Activated CD4-positive, alpha-beta T cell treated with anti-CD3 and anti-CD28 coated beads, Interleukin-2, amount 50 U/mL, for 24 hours (primary cell): ENCODE measurements at places on chromosomes 7 and 10.

- no peak for DNase-seq
Measured at GRCh38 chr10:17771017-17771416, 19.0 kb downstream of the TMEM236 start.

DNA sequence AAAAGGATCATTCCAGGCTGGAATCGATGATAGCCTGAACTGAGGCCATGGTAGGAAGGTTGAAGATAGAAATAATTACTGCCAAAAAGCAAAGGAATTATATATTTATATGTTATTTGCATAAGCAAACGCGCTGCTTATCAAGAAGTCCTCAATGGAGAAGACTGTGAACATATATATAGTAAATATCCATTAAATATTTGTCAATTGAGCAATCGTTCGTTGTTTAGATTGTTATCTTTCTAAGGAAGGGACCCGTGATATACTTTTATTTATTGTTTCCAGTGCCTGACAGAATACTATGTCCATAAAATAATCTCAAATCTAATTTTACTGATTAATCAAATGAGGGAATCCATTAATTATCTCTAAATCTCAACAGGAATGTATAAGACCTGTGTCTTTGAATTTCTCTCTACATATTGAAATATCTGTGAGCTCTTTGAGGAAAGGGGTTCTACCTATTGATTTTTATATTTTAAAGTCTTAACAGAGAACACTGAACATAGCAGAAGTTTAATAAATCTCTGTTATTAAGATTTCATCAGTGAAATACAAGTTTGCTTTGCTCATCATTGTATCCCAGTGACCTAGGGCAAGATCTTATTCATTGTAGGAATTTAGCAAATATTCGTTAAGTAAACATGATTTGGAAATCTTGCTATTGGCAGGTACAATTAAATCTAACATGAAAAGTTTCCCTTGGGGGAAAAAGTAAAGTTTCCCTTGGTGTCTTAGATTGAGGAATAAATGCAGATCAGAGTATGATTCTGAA lies 12.0 kb upstream of the HERC4 start:
- no peak for DNase-seq

DNA sequence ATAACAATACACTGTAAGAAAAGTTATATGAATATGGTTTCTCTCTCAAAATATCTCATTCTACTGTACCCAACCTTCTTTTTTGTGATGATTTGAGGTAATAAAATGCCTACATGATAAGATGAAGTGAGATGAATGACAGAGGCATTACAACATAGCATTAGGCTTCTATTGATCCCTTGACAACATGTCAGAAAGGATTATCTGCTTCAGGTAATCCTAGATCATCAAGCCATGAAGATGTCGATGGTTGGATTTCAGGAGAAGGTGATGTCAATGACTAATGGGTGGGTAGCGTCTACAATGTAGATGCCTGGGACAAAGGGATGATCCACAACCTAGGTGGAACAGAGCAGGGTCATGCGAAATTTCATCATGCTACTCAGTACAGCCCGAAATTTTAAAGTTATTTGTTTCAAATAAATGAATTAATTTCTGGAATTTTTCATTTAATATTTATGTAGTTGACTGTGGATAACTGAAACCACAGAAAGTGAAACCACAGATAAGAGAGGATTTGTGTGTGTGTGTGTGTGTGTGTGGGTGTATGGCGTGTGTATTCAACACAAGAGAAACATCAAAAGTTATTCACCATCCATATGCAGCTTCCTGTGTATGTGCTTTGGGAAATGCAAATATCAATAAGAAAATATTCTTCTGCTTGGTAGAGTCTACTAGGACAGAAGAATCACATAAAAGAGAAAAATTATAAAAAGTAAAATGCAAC lies 77.0 kb downstream of the MAGI2 start:
- DNase-seq = no peak

- no peak for DNase-seq
Measured at GRCh38 chr7:121008816-121009215, 20.3 kb downstream of the CPED1 start.

GRCh38 chr10:132183046-132183445 lies 3.7 kb upstream of the DPYSL4 start:
- no peak for DNase-seq

- no peak for DNase-seq
Measured at GRCh38 chr10:97683556-97684367, 3.3 kb downstream of the AVPI1 start.

GRCh38 chr7:28417321-28417940 lies 5.1 kb downstream of the CREB5 start:
- DNase-seq = no peak

DNA sequence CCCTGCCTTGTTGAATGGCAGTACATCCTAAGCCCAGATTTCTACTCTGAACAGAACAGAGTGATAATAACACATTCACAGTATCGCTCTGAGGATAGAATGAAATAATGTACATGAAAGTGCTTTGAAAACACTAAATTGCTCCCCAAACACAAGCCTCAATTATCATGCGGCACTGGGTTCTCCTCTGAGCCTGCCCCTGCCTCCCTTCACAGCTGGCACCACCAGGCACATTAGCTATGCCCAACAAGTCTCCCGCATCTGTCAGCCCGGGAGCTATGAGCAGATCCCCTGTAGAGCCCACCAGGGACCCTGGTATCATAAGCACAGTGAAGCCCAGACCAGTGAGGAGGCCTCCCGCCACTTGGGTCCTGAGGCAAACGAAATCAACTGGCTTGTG lies 405.5 kb downstream of the GRID1 start:
- no peak for DNase-seq

GRCh38 chr10:71666639-71667386 lies 52.8 kb downstream of the C10orf105 start:
- no peak for DNase-seq

DNA sequence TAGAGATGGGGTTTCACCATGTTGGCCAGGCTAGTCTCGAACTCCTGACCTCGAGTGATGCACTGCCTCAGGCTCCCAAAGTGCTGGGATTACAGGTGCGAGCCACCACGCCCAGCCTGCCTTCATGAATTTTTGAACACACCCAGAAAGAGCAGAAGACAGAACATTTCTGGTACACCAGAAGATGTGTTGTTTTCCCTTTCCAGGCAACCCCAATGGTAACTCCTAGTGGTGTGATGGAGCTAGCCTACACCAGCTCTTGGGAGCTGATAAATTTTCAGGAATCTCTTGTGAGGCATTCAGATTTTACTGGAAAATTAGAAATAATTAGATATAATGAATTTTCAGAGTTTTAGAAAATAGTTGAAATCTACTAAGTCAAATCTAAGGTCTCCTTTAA lies 904 bp upstream of the CCDC7 start:
- DNase-seq = no peak

- no peak for DNase-seq
Measured at GRCh38 chr10:129853562-129853903, 110.5 kb downstream of the EBF3 start.

DNA sequence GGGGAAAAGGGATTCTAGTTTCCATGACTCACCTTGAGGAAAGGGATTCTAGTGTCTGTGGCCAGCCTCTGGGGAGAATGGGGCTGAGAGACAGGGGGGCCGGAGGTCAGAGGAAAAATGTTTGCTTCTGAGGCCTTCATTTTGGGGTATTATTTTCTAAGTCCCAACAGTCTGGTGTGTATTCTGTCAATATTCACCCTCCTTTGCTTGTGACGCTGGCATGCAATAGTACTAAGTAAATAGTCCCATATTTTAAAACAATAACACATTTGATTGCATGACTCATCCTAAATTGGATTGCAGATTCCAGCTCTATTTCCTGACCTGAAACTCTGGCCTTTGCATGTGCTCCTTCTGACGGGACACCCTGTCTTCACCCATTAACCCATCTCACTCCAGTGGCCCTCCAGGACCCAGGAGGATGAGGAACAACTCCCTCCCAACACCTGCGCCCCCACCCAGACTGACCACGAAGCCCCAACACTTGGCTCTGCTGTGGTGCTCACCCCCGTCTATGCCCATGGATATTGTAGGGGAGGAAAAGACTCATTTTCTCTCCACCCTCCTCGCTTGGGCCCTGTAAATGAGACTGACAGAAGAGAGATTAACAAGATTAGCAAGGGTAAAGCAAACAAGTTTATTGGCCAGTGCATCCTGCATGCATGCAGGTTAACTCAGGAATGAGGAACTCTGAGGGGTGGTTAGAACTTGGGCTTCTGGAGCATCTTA lies 495.6 kb upstream of the KLF6 start:
- no peak for DNase-seq

GRCh38 chr7:44280636-44280992 lies 44.8 kb downstream of the CAMK2B start:
- DNase-seq = no peak

DNA sequence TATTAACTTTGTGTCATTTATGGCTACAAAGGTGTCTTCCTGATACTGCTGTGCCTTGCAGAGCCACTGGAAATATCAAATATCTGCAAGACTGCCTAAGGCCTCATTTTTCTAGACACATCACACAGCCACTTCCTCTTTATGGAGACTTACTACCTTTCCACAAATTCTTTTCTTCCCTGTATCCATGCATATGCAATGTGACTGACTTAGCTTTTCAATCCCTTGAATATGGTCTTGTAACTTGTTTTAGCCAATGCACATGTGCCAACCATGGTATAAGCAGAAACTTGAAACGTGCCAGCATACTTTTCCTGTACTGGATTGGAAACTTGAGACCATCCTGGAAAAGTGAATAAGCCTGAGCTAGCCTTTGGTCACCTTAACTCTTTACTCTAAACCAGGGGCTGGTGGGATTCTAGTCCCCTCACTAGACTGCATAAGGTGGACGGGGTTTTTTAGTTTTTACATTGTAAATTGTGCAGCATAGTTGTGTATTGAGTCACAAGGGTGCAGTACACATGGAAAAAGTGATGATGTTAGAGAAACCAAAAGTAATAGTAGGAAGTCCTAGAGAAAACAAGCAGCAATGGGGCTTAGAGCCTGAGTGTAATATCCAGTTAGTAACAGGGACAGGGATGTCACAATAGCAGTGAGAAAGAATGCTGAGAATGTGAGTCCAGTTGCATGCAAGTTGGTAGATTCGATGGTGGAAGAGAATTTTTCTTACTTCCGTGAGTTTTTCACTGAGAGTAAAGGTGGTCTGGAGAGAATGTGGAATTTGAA lies 879.5 kb downstream of the SORCS1 start:
- no peak for DNase-seq

GRCh38 chr10:43962346-43963191 lies 313.9 kb upstream of the ZNF32 start:
- DNase-seq = no peak

DNA sequence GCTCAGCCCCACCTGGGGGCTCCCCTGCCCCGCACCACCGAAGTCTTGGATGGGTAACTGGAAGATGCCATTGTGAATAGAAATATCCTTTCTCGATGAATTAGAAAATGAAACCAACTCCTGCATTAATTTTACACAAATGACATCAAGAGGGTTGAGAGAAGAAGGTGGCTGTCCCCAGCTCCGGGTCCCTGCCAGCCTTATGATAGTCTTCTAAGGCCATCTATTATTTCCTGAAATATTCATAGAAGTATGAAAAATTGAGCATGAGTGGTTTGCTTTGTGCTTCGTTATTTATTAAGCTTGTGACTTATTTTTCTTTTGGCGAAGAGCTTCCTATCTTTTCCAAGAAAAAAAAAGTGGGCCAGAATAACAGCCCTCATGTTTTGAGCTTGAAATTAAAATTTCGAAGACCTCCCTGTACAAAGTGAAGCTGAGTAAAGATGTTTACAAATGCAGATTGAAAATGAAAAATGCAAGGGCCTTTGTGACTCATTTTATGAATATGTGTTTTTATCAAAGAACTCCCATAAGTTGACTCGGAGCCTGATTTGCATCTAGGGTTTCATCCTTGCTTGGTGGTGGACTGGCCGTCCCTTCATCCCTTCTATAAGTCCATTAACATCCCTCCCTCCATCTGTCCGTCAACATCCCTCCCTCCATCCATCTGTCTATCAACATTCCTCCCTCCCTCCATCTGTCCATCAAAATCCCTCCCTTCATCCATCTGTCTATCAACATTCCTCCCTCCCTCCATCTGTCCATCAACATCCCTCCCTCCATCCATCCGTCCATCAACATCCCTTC lies 20.5 kb upstream of the CFAP46 start:
- no peak for DNase-seq

- DNase-seq = no peak
Measured at GRCh38 chr10:69460576-69461242, 9.4 kb downstream of the TSPAN15 start.

DNA sequence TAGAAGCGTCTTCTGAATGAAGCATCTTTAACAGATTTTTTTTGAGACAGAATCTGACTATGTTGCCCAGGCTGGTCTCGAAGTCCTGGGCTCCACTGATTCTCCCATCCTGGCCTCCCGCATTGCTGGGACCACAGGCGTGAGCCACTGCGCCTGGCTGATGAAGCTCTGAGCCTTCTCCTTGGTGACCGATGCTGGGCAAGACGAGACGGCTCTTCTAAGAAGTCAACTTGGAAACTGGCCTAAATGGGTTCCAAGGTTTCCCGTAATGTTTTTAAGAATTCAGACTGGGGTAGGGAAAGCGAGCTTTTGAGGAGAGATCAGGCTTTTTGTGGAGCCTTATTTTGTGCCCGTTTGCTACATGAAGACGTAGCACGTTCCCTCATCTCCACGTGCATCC lies 224.5 kb downstream of the ZMYND11 start:
- no peak for DNase-seq

DNA sequence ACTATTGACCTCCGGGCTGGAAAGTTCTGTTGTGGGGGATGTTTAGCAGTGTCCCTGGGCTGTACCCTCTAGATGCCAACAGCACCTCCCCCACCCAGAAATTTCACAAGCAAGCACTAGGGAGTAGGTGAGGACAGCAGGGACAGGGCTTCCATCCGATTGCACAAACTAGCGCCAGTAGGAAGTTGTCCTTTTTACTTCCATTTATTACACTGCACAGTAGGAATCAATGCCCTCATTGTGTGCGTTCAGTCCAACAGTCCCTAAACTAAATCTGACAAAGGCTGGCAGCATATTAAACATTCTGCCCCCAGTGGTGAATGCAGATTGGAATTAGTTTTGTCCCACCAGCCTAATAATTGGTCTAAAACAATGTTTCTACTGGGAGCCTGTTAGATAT lies 6.4 kb upstream of the SOSTDC1 start:
- DNase-seq = no peak

DNA sequence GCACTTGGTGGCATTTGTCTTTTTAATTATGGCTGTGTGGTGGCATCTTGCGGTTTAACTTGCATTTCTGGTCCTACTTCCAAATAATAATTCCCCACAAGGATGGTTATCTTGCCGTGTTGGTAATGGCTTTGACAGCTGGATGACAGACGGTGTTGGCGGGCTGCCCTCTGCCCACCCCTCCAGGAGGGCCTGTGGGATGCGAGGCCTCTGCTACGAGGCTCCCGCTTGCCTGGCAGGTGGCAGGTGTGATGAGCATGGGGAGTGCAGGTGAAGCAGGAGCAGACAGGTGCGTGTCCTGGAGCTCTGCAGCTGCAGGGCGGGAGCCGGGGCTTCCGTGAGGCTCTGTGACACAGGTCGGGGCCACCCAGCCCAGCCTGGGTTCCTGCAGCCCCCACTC lies 11.8 kb downstream of the INPP5A start:
- no peak for DNase-seq

GRCh38 chr10:36765782-36766414 lies 359.5 kb upstream of the ANKRD30A start:
- no peak for DNase-seq

- no peak for DNase-seq
Measured at GRCh38 chr7:129606803-129607202, 4.7 kb upstream of the NRF1 start.
